Cortex of kidney (tissue), 1 donor: ENCODE measurements at places on chromosomes 11 and 22.
A peak's percentile ranks its signal among the peaks of the same experiment; 100 is the strongest.

GRCh38 chr11:32947978-32948377 lies 55.4 kb downstream of the QSER1 start:
- DNase-seq: no peak

GRCh38 chr11:34552270-34552669 lies 38.7 kb upstream of the ELF5 start:
- DNase-seq: no peak

GRCh38 chr11:12681466-12681865 lies 7.2 kb downstream of the TEAD1 start:
- no peak for DNase-seq

GRCh38 chr11:108886660-108887009 lies 221.8 kb downstream of the DDX10 start:
- DNase-seq: no peak

- DNase-seq: no peak
These were observed 103.9 kb downstream of the SEZ6L start for GRCh38 chr22:26273011-26273675.

DNA sequence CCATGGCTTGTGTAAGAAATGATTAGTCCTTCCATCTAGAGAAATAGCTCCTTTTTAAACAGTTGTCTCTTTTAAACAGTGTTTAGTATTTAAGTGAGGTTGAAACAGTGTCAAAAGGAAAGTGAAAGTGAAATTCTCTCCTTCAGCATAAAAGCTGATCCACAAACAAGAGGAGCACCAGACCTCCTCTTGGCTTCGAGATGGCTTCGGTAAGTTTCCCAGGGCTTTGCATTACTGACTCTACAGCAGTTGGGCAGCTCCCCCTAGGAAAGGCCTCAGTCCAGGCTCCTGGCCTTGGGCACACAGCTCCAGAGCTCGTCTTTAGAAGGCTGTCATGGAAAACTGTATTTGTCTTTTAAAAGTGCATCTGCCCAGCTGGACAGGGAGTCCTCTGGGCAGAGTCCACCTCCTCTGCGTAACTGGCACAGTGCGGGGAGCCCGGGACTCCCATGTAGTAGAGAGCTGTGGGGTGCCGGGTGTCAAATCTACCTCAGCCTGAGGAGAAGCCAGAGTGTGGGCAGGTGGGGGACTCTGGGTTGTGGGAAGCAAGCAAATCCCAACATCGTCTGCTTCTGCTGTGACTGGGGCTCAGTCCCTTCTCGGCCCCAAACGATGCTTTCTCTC lies at the start of gene PLAAT4:
Gene PLAAT4, plus strand, starts transcription at position 140 of the 624 bp plus-strand sequence. Its CDS starts 61 bp downstream, at position 201.
- DNase-seq: no peak

GRCh38 chr11:131934006-131934405 lies 563.6 kb downstream of the NTM start:
- DNase-seq: no peak

DNA sequence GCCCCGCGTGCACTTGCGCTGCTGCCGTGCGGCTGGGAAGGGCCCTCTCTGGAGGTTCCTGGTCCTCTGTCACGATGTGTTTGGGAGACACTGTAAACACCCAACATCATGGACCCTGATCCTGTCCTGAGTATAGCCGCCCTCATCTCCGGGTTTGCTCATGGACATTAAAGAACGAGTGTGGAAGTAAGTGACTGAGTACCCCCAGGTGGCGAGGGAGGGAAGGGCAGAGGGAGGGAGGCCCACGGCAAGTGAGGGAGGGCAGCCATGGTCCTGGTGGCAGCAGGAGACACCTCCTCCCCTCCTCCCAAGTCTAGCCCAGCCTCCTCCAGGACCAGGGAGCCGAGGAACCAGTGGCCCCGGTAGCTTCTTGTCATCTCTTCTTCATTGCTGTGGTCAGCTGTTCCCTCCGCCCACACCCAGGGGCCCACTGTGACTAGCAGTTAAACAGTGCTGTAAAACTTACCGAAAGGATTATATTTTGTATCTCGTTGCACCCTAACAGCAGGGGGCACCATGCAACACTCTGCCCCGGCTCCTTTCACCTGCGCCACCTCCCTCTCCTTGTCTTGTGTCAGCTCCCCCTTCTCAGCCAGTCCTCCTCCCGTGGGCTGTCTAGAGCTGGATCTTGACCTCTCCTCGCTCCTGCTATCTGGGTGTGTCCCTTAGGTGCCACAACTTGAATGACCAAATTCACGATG lies 566.5 kb upstream of the B3GAT1 start:
- DNase-seq: no peak

GRCh38 chr11:125910226-125910849 lies 6.0 kb downstream of the DDX25 start:
- no peak for DNase-seq

DNA sequence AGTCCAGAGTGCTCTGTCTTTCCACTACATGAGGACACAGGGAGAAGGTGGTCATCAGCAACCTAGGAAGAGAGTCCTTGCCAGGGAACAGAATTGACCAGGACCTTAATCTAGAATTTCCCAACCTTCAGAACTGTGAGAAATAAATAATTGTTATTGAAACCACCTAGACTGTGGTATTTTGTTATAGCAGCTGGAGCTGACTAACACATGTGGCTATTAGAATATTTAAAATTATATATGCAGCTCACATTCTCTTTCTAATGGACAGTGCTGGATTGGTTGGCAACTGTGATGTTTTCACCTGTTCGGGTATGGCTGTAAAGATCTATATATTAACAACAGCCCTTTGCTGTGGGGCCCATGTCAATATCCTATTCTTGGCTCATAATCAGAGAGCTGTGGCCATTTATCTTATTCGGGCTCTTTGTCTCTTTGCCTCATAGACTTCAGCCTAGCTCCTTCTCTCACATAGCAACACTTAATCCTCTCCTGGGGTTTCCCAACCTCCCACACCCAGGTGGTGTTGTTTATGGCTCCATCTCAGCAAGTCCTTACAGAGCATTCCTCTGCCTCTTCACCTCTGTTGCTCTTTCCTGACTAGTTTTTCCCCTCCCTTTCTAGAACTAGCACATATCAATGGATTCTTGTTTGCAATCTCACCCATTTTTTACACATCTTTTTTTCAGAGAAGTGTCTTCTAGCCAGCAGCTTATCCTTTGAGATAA lies 46.4 kb upstream of the AMOTL1 start:
- no peak for DNase-seq

- DNase-seq: no peak
These were observed 14.0 kb upstream of the SESN3 start for GRCh38 chr11:95245038-95245437.

- DNase-seq: no peak
These were observed 417.6 kb downstream of the AASDHPPT start for GRCh38 chr11:106495046-106495445.

GRCh38 chr22:26889802-26890201 lies 232.4 kb downstream of the MIAT start:
- no peak for DNase-seq

DNA sequence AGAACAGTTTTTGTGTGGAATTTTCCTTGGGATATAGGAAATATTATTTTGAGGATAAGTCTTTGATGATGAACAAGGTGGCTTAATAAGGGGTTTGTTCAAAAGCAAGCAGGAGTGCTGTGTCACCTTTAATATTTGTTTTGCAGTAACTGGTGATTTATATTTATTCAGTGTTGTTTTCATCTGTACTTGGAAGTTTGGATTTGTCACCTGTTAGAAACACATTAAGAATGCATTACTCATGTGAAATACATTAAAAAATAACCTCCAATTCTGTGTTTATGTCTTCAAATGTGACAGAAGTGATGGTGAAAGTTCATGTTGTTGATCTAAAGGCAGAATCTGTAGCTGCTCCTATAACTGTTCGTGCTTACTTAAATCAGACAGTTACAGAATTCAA lies 70.5 kb downstream of the DKK3 start:
- DNase-seq: no peak

DNA sequence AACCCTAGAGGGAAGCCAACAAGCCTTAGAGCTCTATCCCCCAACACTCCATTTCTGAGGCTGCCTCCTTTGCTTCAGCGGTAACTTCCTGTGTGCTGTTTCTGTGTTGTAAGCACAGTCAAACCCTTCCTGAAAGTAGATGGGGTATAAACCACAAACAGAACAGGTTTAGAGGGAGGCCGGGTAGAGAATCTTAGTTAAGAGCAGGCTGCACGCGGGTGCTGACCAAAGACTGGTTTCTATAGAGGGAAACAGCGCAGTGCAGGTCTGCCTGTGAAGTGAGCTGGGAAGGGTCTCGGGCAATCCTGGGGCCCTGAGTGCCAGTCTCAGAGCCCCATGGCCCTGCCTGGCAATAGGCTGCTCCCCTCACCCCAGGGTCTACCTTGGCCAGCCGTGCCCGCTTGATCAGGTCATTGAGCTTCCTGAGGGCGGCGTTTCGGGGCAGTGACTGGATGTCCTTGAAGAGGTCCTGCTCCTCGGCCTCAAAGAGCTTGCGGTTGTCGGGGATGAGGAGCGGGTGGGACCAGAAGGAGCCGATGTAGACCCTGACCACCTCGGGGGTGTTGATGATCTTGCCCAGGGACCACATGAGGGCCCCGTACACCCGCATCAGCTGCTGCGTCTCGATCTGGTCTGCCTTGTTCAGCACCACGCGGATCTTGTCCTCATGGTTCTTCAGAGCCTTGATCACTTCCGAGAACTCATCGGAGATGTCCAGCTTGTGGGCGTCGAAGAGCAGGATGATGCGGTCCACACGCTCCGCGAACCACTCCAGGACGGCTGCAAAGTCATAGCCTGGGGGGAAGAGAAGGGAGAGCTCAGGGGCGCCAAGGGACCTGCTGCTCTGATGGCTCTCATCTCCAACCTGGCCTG lies 15.3 kb upstream of the CDC42BPG start:
- no peak for DNase-seq

- DNase-seq: peak; percentile 80
These were observed at the start of gene CBX6 for GRCh38 chr22:38872172-38872830. TSS of gene CBX6 (minus strand) at chr22:38872216. CDS start at chr22:38872190, 26 bp downstream.

DNA sequence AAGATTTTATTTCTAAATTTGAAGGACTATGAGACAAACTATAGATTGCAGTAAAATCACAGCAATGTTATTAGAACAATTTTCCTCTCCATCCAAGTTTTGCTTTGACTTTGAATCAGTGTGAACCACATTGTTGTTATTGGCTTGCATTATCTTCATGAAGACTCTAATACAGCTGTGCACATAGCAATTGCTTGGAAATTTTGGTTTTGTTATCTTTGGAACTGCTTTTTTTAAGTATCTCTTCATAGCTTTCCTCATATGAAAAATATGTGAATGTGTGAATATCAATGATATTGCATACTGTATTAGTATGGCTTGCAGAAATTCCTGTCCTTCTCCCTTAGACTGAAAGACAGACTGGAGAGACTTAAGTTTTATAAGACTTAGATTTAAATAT lies 666.6 kb downstream of the LUZP2 start:
- DNase-seq: no peak

- DNase-seq: no peak
These were observed 116.7 kb downstream of the KCNQ1OT1 start for GRCh38 chr11:2582946-2583604.

GRCh38 chr11:33897761-33898375 lies 6.0 kb upstream of the LMO2 start:
- DNase-seq: no peak

GRCh38 chr22:43467216-43467940 lies 55.6 kb downstream of the MPPED1 start:
- no peak for DNase-seq

- DNase-seq: no peak
These were observed 41.2 kb downstream of the SYTL2 start for GRCh38 chr11:85769771-85770170.

DNA sequence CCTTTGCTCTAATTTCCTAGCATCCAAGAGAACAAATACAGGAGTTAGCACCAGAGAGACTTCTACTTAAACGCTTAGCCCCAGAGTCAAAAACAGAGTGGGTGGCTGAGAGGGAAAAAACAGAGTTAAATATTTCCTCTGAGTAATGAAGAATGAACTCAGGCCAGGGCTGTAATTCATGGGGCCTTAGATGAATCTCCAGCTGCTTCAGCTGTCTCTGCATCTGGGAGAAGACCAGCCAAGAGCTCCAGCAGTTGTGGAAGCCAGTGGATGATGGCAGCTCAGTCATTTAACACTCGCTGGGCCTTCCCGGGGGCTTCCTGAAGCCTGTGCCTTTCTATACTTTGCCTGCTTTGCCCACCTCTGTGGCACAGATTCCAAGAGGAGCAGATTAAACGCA lies 5.7 kb upstream of the ADAMTS15 start:
- no peak for DNase-seq

DNA sequence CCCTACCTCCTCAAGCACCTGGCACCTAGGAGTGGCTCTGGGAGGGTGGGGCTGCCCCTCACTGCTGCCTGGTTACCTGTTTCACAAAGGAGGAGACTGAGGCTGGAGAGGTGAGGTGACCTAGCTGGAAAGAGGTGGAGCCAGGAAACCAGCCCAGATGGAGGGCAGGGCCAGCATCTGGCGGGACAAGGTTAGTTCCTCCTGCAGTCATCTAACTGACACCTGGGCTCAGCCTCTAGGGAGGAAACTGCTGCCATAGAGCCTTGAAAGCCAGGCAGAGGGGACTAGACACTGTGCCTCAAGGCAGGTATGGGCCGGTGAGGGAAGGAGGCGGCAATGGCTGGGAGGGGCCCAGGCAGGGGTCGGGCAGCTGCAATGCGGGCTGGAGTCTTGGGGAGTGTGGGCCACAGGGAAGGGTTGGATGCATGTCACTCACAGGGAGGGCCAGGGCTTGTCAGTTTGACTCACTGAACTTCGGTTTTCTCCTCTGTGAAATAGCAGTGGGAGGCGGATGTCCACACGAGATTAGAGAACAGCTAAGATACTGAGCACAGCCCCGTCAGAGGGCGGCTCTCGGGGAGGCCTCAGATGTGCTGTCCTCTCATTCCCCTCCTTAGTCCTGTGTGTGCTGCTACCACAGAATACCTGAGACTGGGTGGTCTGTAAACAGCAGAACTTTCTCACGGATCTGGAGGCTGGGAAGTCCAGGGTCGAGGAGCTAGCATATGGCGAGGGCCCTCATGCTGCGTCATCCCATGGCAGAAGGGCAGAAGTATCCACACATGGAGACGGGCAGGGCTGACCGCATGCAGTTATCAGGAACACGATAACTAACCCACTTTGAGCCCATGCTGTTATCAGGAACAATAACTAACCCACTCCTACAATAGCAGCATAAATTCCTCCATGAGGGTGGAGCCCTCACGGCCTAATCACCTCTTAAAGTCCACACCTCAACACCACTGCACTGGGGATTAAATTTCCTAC lies 16.1 kb downstream of the MGAT3 start:
- DNase-seq: no peak
